ENCODE measurements at places on chromosomes 6 and 20. TPM values are rescaled to one million over a fixed set of nuclear protein-coding genes. Genes with fewer than 3 reads are reported as not detected.
A peak's percentile ranks its signal among the peaks of the same experiment; 100 is the strongest.

The ADGB gene
- total RNA-seq = not detected

DNA sequence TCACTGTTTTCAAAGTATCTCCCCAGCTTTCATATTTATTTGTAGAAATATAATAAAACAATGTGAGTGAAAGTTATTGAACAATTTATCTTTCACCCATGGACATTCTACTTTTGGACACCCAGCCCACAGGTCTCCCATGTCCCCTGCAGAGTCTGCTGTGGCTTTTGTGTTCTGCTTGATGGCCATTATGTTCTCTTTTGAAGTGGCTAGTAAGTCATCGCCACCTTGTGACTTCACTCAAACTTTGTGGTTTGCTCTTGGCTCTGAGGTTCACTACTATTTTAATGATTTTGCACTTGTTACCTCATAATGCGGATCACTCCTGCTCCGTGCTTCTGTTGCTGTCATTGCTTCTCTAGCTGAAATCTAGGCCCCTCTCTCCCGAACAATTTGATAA is 10.2 kb upstream of the DEFB113 start:
- DNase-seq = peak; percentile 15

GRCh38 chr6:72363844-72364740 is 257.8 kb upstream of the KCNQ5 start:
- DNase-seq = peak; percentile 99

The FAM209A gene
- not detected for total RNA-seq

GRCh38 chr6:19301980-19302379 is 535.2 kb upstream of the ID4 start:
- DNase-seq = peak; percentile 86
